ENCODE measurements at places on chromosomes 3 and 15.

- DNase-seq: no peak
These were observed 11.9 kb downstream of the GOLGB1 start for GRCh38 chr3:121737644-121738043.

DNA sequence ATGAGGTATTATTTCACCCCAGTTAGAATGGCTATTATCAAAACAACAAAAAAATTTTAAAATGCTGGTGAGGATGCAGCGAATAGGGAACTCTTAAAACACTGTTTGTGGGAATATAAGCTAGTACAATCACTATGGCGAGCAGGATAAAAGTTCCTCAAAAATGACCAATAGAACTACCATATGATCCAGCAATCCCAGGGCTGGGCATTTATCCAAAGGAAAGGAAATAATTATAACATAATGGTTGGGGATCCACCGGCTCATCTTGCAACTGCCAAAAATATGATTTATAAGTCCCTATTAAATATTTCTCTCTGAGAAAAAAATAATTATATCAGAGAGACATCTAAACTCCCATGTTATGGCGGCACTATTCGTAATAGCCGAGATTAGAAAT is 127.6 kb upstream of the MME start:
- no peak for DNase-seq

DNA sequence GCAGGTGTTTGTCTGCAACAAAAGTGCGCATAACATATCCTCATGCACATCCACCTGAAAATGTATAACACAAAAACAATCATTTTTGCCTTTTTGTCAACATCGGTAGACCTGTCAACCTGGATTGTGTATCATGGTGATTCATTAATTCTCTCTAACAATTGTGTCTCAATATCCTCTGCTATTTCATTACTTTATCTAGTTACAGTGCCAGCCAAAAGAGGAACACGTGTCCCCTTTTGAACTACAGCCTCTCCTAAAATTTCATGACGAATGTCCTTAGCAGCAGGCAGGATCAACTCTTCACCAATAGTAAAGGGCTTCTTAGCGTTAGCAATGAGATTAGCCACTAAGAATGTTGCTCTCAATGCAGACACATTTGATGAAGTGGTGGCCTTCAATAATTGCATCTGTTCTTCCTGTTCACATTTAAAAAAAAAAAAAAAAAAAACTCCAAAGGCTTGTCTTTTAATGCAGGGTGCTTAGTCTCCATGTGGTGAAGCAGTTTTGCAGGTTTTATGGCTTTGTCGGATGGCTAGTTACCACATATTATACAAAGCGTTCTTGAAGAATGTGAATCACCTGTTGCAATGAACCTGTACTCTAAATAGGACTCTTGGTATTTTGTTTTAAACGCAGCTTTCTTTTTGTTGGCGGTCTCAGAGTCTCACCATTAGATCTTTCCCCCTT is 45.7 kb upstream of the MCTP2 start:
- no peak for DNase-seq

DNA sequence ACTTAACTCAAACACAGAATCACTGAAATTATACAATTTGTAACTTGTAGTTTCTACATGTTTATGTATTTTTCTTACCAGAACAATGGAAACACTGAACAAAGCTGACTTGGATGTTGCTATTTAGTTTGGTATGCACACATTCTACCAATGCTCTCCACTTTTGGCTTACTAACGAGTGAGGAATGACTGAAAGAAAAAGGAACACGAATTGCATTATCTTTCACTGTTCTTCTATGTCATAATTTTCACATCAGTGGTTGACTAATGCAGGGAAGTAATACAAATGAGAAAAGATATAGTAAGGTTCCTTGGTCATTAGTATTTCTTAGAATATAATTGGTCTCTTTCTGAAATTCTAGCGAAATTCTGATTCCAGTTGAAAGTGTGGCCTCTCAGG is 9.8 kb upstream of the CNTN3 start:
- no peak for DNase-seq

DNA sequence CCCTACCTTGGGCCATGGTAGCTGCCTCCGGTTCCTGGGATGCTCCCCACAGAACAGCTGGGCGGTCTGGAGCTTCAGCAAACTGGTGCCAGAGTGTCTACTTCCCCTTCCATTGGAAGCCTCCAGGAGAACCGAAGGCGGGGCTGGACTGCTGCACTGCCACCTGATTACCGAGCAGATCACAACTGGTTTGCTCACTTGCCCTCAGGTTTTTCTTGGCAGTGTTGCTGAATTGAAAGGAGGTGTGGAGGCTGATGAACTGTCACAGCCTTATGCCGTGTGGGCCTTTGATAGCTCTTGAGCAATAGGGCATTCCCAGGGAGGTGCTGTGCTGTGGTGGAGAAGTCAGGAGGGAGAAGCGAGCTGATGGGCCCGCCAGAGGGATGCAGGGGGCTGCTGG is at the start of gene TGM5:
TSS of gene TGM5 (minus strand) at position 95 of the 400 bp plus-strand sequence. CDS start at position 16, 79 bp downstream.
- DNase-seq: no peak

DNA sequence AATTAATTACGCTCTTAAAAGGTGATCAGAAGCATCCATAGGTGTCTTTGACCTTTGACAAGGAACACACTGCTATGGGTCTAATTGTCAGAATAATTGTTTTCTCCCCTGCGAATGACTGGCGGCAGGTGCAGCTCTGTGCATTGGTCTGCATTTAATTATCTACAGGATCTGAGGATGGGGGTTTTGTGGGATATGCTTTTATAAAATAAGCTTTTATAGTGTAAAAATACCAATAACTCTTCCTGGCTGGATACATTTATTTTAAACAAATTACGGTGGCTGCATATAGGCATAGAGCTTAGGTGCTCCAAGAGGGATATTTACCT is 201.6 kb upstream of the RGMA start:
- DNase-seq: no peak

GRCh38 chr15:46270481-46271147 is 635.8 kb downstream of the SQOR start:
- DNase-seq: no peak

DNA sequence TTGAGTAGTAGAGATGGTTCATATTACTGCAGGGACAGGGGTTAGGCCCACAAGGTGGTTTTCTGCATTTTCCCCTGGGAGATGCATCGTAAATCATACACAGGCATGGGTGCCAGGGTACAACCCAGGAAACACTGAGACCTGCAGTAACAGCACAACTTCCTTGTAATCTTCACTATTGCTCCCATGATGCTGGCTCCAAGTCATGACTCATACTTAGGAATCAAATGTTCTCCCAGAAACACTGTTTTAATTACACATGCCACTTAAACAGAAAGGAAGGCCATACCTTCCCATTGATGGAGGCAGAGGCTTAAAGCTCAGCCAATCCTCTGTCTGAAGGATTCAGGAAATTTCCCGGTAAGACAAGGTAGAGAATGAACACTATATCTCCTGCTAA is 106.5 kb downstream of the ERC2 start:
- DNase-seq: peak; percentile 15

DNA sequence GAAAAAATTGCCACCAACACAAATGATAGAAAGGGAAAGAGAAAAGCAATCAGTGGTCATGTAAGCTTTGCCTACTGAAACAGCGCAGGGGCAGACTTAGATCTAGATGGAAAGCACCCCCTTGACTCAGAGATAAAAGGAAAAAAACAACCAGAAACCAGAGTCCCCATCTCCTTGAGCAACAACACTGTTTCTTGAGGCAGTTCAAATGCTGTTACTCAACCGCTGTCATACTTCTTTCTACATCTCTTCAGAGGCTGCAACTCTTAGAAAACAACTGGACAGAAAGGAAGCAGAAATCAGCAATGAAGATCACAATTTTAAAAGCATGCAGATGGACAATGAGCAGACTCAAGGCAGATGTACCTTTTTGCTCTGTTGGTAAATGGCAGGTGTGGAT is 36.5 kb downstream of the FSIP1 start:
- no peak for DNase-seq

DNA sequence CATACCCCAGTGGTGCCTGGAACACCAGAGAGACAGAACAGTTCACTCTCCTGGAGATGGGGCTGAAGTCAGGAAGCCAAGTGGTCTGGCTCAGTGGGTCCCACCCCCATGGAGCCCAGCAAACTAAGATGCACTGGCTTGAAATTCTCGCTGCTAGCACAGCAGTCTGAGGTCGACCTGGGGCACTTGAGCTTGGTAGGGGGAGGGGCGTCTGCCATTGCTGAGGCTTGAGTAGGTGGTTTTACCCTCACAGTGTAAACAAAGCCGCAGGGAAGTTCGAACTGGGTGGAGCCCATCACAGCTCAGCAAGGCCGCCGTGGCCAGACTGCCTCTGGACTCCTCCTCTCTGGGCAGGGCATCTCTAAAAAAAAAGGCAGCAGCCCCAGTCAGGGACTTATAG is 272.0 kb downstream of the KLF13 start:
- DNase-seq: peak; percentile 15

DNA sequence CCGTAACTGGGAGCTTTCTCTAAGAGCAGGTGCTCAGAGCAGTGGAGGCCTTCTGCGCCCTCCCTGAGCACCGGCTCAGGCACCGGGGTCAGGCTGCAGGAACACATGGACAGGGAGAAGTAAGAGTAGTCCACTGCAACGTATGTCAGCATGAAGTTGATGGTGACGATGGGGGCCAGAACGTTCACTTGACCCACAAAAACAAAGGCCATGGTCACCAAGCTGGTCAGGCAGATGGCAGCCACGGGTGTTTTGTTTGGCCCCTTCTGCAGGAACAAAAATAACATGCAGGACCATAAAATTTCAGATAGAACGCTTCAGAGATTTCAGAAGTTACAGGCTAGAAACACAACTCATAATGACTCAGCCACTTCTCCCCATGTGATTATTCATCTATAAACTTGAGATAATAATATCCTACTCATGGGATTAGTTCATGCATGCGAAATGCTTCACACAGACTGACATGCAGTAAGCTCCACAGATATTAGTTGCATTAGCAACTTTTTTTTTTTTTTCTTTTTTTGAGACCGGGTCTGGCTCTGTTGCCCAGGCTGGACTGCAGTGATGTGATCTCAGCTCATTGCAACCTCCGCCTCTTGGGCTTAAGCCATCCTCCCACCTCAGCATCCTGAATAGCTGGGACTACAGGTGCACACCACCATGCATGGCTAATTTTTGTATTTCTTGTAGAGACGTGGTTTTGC is 52.2 kb upstream of the HEG1 start:
- DNase-seq: peak; percentile 93

- DNase-seq: no peak
These were observed 53.4 kb upstream of the SEC13 start for GRCh38 chr3:10374311-10374710.
